ENCODE measurements at places on chromosomes 7 and 10.

GRCh38 chr7:87000344-87000743 is 59.1 kb downstream of the ELAPOR2 start:
- no peaks in the 10 kb centered on the region for H3K36me3 ChIP-seq
- no peak overlapping the region for H3K27ac ChIP-seq
- no peak for DNase-seq
- peaks cover 4% of the 10 kb centered on the region for H3K4me1 ChIP-seq

DNA sequence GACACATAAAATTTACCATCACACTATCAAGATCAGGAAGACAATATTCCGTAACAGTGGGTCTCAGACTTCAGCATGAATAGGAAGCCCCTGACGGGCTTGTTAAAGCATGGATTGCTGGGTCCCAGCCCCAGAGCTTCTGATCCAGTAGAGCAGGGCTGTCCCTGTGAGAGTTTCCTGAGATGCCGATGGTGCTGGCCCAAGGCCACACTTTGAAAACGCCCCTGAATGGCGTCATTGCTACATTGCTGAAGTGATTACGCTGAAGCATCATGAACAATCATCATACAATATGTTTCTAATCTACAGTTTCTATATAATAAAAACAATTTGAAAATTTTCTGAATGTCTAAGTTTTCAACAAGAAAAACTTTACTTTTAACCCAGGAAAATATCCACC is 38.0 kb upstream of the TMEM72 start:
- no peak overlapping the region for H3K4me3 ChIP-seq
- H3K27me3 ChIP-seq, result peaks cover 16% of the 10 kb centered on the region
- no peak for DNase-seq
- H3K27ac ChIP-seq, result no peak overlapping the region
- no peaks in the 10 kb centered on the region for H3K36me3 ChIP-seq
- H3K4me1 ChIP-seq, result no peaks in the 10 kb centered on the region

- no peaks in the 10 kb centered on the region for H3K27me3 ChIP-seq
- no peak overlapping the region for H3K4me3 ChIP-seq
- H3K4me1 ChIP-seq, result peaks cover 10% of the 10 kb centered on the region
- H3K27ac ChIP-seq, result peak overlapping the region; percentile 28
- H3K36me3 ChIP-seq, result peaks cover 16% of the 10 kb centered on the region
Measured at GRCh38 chr10:98415731-98416119, 743 bp upstream of the PYROXD2 start.

GRCh38 chr10:112213836-112214235 is 30.3 kb upstream of the GPAM start:
- no peaks in the 10 kb centered on the region for H3K27me3 ChIP-seq
- no peaks in the 10 kb centered on the region for H3K4me1 ChIP-seq
- no peaks in the 10 kb centered on the region for H3K36me3 ChIP-seq
- no peak overlapping the region for H3K27ac ChIP-seq
- no peak for DNase-seq

GRCh38 chr7:126570845-126571244 is 681.9 kb downstream of the GRM8 start:
- no peak overlapping the region for H3K27ac ChIP-seq
- no peaks in the 10 kb centered on the region for H3K4me1 ChIP-seq
- no peaks in the 10 kb centered on the region for H3K27me3 ChIP-seq
- DNase-seq, result no peak

DNA sequence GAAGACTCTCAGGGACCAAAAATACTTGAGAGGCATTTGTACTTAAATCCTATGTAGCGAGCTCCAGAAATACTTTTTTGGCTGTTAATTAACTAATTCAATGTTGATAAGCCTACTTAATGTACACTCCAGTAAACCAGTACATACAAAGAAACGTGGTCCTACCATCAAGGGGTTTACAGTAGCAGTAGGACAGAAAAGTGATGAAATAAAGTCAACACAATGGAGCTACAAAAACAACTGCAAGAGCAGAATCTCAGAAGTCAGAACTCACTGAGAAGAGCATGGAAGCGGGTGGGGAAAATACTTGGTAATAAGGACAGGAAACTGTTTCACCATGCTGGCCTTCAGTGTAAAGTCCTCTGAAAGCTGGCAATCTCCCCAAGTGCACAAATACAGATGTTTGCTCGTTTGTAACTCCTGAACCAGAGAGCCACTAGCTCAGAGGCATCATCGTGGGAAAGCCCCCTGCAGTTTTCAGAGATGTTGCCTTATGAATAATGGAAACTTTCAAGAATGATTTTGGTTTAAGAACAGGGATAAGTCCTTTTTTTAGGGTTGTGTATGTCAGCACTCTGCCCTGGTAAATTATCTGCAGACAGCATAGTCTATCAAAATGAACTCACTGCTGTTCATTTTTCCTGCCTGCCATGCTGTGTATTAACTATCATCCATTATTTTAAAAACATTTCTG is 233.2 kb downstream of the SORCS1 start:
- no peak overlapping the region for H3K4me3 ChIP-seq
- H3K27ac ChIP-seq, result no peak overlapping the region
- no peak for DNase-seq
- no peaks in the 10 kb centered on the region for H3K36me3 ChIP-seq
- no peaks in the 10 kb centered on the region for H3K27me3 ChIP-seq

GRCh38 chr7:19248681-19249080 is 103.5 kb upstream of the FERD3L start:
- H3K27me3 ChIP-seq, result no peaks in the 10 kb centered on the region
- H3K4me3 ChIP-seq, result no peak overlapping the region
- DNase-seq, result no peak
- no peak overlapping the region for H3K27ac ChIP-seq
- H3K36me3 ChIP-seq, result no peaks in the 10 kb centered on the region

DNA sequence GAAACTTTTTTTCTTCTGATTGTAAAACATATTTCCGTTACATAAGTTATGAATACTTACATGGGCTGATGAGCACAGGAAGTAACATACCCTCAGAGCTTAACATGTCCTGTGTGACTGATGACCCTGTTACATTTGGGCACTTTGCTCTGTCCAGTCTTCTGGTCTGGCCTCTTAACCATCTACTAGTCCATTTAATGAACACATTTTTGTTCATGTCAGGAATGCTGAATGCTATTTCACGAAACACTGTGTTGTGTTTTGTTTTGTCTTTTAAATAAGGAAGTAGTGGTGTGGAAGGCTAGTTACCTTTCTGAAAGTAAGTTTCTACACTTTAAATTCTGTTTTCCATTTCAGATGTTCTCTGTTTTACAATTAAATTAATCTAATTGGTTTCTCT is 77.7 kb downstream of the RBM33 start:
- DNase-seq, result no peak
- H3K4me1 ChIP-seq, result peaks cover 10% of the 10 kb centered on the region
- peaks cover 42% of the 10 kb centered on the region for H3K36me3 ChIP-seq
- no peak overlapping the region for H3K4me3 ChIP-seq

DNA sequence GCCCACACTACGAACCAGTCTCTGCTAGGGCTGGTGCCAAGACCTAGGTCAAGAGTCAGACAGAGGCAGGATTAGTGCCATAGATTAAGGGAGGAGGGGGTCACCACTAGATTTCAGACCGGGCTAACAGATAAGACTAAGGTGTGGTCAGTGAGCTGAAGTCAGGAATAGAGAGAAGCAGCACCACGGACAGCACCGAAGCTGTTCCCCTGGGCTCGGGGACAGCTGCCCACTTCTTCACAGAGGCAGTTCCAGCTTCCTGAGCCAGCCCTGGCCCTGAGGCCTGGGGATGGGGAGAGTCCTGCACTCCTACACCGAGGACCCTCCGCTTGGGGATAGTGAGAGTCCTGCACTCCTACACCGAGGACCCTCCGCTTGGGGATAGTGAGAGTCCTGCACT is 11.2 kb upstream of the JAKMIP3 start:
- peaks cover 5% of the 10 kb centered on the region for H3K36me3 ChIP-seq
- no peak for DNase-seq
- H3K27me3 ChIP-seq, result no peaks in the 10 kb centered on the region
- H3K4me3 ChIP-seq, result no peak overlapping the region
- H3K27ac ChIP-seq, result no peak overlapping the region

- no peaks in the 10 kb centered on the region for H3K4me1 ChIP-seq
- no peaks in the 10 kb centered on the region for H3K36me3 ChIP-seq
- no peaks in the 10 kb centered on the region for H3K27me3 ChIP-seq
- no peak for DNase-seq
- H3K27ac ChIP-seq, result no peak overlapping the region
- no peak overlapping the region for H3K4me3 ChIP-seq
Measured at GRCh38 chr10:71080381-71081228, 131.8 kb upstream of the UNC5B start.

GRCh38 chr10:52056291-52056690 is 257.8 kb upstream of the DKK1 start:
- H3K36me3 ChIP-seq, result no peaks in the 10 kb centered on the region
- DNase-seq, result no peak
- no peaks in the 10 kb centered on the region for H3K27me3 ChIP-seq
- no peak overlapping the region for H3K4me3 ChIP-seq
- H3K4me1 ChIP-seq, result no peaks in the 10 kb centered on the region

DNA sequence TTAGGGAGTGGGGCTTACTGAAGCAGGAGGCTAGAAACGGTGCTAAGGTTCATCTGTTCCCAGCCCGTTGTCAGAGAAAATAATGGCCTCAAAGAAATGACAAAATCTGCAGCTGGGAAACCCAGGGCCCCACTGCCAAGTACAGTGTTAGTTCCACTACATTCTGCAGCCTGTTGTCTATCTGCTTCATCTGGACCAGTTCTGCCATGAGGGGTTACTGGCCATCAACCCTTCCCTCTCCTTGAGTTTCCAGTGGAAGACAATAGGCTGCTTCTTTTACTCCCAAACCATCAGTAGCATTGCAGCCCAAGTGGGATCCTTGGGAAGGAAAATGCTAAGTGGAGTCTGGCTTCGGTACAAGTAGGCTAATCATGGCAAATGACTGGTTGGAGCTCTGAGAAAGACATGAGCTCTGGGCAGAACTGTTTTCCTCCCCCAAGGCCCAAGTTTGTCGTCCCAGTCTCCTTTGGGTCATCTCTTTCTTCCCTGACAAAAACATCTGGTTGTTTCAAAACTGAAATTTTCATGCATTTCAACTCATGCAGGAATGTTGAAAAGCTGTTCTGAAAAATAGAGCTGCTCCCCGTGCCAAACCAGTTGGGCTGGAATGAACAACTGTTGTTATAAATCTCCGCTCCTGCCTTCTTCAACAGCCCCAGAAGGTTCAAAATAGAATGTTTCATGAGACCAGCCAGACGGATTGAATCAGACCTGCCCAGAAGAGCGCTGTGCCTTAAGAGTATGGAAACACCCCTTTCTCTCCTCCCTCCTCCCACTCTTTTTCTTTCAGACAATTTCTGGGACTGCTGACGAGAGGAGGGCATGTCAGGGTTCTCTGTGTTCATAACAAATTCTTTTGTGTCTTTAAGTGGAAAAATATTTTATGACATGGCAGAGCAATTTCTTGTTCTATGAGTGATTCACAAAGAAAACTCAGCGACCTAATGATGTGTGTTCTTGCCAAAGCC is 116.6 kb downstream of the RAB18 start:
- peaks cover 3% of the 10 kb centered on the region for H3K27me3 ChIP-seq
- no peak for DNase-seq
- no peaks in the 10 kb centered on the region for H3K36me3 ChIP-seq
- H3K4me1 ChIP-seq, result no peaks in the 10 kb centered on the region
- H3K4me3 ChIP-seq, result no peak overlapping the region

- H3K36me3 ChIP-seq, result peaks cover 27% of the 10 kb centered on the region
- H3K27me3 ChIP-seq, result no peaks in the 10 kb centered on the region
- H3K4me3 ChIP-seq, result no peak overlapping the region
- H3K4me1 ChIP-seq, result peaks cover 23% of the 10 kb centered on the region
- DNase-seq, result no peak
Measured at GRCh38 chr10:101687071-101687658, 7.8 kb downstream of the FBXW4 start.

GRCh38 chr10:2633630-2634029 is 433.7 kb upstream of the PFKP start:
- DNase-seq, result no peak
- H3K27ac ChIP-seq, result no peak overlapping the region
- H3K36me3 ChIP-seq, result no peaks in the 10 kb centered on the region
- no peaks in the 10 kb centered on the region for H3K4me1 ChIP-seq

GRCh38 chr7:30984359-30985107 is 20.8 kb downstream of the GHRHR start:
- H3K27me3 ChIP-seq, result peaks cover 17% of the 10 kb centered on the region
- H3K4me1 ChIP-seq, result peaks cover 1% of the 10 kb centered on the region
- no peak for DNase-seq

GRCh38 chr7:151299940-151300645 is 41.5 kb upstream of the NUB1 start:
- H3K27ac ChIP-seq, result no peak overlapping the region
- peaks cover 26% of the 10 kb centered on the region for H3K27me3 ChIP-seq
- peaks cover 7% of the 10 kb centered on the region for H3K4me1 ChIP-seq
- no peaks in the 10 kb centered on the region for H3K36me3 ChIP-seq
- no peak overlapping the region for H3K4me3 ChIP-seq
- DNase-seq, result no peak

DNA sequence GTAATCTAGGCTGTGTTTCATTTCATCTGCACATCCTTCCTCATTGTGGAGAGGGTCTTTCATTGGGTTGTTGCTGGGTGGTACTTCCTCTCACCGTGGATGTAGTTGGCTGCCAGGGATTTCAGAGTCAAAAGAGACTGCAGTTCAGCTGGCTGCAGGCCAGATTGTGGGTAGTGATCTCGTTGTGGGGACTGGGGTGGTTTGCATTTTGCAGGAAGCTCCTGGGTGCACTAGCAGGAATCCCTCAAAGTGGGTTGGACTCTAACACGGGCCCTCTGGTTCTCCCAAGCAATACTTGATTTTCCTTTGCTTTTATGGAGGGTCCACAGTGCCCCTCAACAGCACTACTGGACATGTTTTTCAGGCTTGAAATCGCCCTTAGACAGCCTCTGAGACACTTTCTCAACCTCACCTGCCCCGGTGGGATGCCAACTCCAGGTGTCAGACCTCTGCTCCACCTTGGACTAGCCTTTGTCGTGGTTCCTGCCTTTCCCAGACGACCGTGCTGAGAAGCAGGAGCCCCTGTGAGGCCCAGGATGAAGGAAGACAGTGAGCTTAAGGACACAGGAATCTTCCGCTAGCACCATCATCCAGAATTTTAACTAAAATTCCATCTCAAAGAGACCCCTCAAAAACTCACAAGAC is 23.9 kb upstream of the ZNF273 start:
- no peaks in the 10 kb centered on the region for H3K36me3 ChIP-seq
- H3K27me3 ChIP-seq, result peaks cover 7% of the 10 kb centered on the region
- no peak overlapping the region for H3K4me3 ChIP-seq
- H3K27ac ChIP-seq, result no peak overlapping the region
- DNase-seq, result no peak

DNA sequence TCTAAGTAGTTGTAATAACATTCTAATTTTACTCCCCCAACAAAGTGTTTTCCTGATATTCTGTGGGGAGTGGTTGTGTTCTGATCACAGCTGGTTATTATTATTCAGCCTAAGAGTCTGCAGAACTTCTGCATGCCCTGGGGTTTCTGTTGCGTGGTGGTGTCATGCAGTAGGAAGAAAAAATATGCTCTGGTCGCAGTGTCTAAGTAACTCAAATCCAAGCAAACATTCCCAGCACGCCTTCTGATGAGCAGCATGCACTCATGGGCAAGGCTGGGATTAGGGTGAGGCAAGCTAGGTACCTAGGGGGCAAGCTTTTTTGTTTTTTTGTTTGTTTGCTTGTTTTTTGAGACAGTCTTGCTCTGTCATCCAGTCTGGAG is 112.8 kb upstream of the KMT2E start:
- no peaks in the 10 kb centered on the region for H3K36me3 ChIP-seq
- no peak overlapping the region for H3K27ac ChIP-seq
- DNase-seq, result no peak
- H3K4me1 ChIP-seq, result peaks cover 7% of the 10 kb centered on the region
- peaks cover 13% of the 10 kb centered on the region for H3K27me3 ChIP-seq

- H3K4me3 ChIP-seq, result no peak overlapping the region
- no peak for DNase-seq
- no peak overlapping the region for H3K27ac ChIP-seq
- no peaks in the 10 kb centered on the region for H3K36me3 ChIP-seq
- H3K4me1 ChIP-seq, result no peaks in the 10 kb centered on the region
Measured at GRCh38 chr10:117948493-117948892, 98.2 kb downstream of the RAB11FIP2 start.
